ENCODE measurements at places on chromosomes 7 and 10.

GRCh38 chr7:90455163-90456030 lies 14.0 kb upstream of the PTTG1IP2 start:
- no peak for DNase-seq

DNA sequence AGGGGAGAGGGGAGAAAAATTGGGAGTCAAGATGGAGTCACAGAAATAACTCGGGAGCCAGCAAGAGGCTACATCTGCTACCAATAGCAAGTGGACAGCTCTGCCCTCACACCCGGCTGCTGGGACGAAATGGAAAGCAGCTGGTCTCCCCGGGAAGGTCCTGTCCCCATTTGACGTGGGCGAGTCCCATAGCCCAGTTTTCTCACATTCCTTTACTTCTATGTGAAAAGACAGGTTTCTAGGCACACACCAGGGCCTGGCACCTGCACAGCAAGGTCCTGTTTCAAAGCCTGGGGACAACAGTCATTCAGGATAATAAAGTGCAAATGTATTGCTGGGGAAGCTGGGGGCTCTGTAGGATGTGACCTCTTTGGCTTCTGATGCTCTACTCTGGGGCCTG lies 162.6 kb downstream of the OAT start:
- no peak for DNase-seq

DNA sequence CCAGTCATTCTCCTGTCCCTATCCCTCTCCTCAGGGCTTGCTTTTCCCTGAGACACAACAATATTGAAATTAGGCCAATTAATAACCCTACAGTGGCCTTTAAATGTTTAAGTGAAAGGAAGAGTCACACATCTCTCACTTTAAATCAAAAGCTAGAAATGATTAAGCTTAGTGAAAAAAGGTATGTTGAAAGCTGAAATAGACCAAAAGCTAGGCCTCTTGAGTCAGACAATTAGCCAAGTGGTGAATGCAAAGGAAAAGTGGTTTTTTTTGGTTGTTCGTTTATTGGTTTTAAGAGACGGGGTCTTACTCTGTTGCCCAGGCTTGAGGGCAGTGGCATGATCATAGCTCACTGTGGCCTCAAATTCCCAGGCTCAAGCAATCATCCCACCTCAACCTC lies 9.7 kb upstream of the ATAD1 start:
- no peak for DNase-seq

- no peak for DNase-seq
These were observed 791 bp downstream of the MYL7 start for GRCh38 chr7:44140341-44140740.

GRCh38 chr10:93993782-93994437 lies at the start of gene PLCE1:
Gene PLCE1, plus strand, starts transcription at chr10:93993931. Its CDS starts 37,116 bp downstream, at chr10:94031047.
- DNase-seq, result no peak

- DNase-seq, result no peak
These were observed 56.5 kb downstream of the KIAA1549 start for GRCh38 chr7:138924501-138925225.

- DNase-seq, result no peak
These were observed 380.2 kb downstream of the EXOC4 start for GRCh38 chr7:133633055-133633454.

- DNase-seq, result no peak
These were observed 15.5 kb upstream of the DLX6 start for GRCh38 chr7:96989859-96990317.

DNA sequence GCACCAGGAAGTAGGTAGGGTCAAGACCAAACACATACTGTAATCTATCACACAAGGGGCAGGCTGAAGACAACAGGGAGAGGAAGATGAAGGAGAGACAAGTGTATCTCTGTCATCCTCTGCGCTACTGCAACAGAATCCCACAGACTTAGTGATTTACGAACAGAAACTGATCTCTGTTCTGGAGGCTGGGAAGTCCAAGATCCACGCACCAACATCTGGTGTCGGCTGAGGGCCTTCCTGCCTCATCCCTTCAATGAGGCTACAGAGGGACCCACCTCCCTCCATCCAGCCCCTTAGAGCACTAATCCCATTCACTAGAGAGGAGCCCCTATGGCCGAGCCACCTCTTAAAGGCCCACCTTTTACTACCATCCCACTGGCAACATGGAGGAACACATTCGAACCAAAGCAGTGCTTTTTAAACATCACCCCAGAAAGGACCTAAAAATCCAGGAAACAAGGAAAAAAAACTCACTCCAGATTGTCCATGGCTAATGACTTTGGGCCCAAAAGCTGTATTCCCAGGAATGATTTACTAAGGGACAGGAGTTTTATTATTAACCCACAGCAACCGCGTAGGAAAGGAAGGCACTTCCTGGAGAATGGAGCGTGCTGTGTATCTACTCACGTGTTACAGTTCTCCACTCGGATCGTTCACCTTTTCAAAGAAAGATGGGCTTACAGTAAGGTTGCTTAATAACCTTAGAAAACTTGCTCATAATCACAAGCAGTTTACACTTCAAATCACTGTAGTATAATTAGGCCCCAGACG lies 4.2 kb downstream of the BNIP3 start:
- DNase-seq, result no peak

GRCh38 chr10:15464381-15464780 lies 93.3 kb upstream of the FAM171A1 start:
- DNase-seq, result no peak

DNA sequence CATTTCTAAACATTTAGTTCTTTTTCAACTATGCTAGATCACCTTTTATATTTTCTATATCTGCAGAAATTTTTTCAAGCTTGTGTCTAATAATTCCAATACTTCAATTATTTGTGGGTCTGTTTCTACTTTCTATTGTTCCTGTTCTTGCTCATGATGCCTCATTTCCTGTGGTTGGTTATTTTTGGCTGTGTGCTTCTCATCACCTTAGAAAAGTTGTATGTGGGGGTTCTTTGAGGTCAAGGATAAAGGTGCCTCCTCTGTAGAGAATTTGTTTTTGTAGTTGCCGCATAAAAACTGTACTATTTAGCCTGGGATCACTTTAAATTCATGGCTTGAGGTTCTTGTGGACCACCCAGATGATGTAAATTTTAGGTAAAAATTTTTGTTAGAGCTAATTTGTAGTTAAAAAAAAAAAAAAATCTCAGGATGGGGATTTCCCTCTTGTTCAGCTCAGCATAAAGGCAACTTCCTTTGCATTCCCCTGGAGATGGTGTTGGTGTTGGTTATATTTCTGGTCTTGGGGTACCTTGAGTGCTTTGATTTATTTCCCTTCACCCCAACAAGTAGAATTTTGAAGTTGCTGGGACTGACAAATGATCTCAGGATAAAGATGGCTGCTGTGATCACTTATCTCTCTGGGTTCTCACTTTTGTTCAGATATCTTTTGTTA lies 27.0 kb upstream of the JAZF1 start:
- no peak for DNase-seq

DNA sequence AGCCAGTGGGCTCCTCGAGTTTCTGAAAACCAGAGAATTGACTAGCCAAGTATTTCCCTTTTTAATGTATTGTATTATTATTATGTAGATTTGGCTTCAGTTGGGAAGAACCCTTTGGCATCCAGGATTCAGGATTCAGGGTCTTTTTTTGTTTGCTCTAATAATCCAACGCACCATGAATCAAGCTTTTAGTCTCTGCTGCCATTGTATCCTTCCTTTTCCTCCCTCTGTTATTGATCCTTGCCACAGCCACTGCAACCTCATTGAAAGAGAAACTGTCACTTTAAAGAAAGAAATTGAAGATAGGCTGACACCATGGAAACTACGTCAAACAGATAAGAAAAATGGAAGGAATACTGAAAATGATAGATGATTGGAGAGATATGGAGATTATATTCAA lies 150.0 kb downstream of the CHRM2 start:
- DNase-seq, result no peak

GRCh38 chr10:100100651-100101184 lies 19.0 kb upstream of the CPN1 start:
- no peak for DNase-seq

GRCh38 chr10:111435871-111436270 lies 359.0 kb downstream of the ADRA2A start:
- no peak for DNase-seq

DNA sequence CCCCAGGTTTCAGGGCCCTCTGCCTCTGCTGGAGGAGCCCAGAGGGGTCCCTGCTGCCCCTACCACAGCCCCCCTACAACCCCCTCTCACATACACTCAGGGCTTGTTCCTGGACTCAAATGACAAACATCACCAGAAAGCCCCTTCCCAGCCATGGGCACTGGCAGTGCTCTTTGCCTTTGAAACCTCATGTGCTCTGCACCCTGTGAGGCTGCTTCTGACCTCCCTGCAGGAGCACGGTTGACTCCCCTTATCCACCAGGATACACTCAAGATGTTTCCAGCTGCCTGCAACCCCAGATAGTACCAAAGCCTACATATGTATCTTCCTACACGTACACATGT lies 3.5 kb upstream of the ADIRF start:
- DNase-seq, result no peak

DNA sequence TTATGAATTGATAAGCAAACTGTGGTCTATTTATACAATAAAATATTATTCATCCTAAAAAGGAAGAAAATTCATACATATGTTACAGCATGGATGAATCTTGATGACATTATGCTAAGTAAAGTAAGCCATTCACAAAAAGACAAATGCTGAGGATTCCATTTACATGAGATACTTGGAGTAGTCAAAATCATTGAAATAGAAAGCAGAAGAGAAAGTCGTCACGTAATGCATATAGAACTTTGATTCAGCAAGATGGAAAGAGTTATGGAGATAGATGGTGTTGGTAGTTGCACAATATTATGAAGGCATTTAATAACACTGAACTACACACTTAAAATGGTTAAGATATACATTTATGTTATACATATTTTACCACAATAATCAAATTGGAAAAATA lies 309.7 kb upstream of the KLF6 start:
- no peak for DNase-seq

DNA sequence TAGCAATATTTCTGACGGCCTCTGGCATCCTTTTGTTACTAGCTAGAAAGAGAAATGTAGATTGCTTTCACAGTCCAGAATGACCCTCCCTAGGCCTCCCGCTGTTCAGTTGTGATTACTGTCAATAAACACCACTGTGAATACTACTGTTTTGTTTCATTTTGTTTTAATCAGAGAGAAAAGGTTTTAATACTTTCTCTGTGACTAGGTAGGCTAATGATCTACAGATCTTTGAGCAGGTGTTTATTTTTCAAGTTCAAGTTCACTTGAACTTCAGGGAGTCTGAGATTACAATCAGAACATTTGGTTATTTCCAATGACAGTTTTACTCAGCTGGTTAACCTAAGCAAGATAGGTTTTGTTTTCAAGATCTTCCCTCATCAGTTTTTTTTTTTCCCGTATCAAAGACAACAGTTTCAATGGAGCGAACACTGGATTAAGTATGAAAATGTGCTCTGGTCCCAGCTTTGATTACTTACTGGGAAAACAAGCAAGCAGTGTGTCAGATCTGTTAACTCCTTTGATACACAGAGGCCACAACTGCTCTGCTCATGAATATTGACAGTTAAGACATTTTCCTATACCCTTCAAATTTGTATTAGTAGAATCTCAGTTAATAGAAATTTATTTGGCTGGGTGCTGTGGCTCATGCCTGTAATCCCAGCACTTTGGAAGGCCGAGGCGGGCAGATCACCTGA lies 34.8 kb downstream of the VKORC1L1 start:
- DNase-seq, result no peak

- DNase-seq, result no peak
These were observed 77.4 kb downstream of the MKI67 start for GRCh38 chr10:128048819-128049210.

GRCh38 chr10:75395066-75395931 lies 6.3 kb downstream of the ZNF503 start:
- no peak for DNase-seq

DNA sequence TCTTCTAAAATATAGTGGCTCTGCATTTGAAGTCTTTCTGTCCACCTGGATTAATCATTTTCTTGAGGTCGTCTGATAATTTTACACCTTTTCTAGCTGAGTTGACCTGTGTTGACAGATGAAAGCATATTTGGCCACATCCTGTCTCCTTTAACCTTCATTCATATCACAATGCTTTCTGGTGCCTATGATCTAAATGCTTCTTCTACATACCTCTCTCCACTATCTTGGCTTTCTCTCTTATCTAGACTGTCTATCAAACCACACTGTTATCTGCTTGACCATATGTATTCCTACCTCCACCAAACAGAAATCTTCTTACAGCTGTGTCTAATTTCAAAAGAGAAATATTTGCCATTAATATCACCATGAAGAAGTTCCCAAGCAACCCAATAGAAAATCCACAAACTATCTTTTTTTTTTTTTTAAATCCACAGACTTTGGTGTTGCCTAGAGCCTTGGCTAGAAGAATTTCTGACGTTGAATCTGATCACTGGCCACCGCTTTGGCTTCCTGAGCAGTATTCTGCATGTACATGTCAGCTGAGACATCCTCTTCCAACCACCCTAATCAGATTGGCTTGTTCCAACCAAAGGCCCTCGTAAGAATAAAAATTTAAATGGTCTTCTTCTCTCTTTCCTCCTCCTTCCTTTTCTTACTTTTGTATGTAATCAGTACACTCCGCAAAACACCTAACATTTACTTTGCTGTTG lies 66.3 kb upstream of the SP4 start:
- DNase-seq, result no peak
